SHP77 treated with DMSO at 0.1 percent for 48 hours (cell line): ENCODE measurements at places on chromosomes 12 and 14.

DNA sequence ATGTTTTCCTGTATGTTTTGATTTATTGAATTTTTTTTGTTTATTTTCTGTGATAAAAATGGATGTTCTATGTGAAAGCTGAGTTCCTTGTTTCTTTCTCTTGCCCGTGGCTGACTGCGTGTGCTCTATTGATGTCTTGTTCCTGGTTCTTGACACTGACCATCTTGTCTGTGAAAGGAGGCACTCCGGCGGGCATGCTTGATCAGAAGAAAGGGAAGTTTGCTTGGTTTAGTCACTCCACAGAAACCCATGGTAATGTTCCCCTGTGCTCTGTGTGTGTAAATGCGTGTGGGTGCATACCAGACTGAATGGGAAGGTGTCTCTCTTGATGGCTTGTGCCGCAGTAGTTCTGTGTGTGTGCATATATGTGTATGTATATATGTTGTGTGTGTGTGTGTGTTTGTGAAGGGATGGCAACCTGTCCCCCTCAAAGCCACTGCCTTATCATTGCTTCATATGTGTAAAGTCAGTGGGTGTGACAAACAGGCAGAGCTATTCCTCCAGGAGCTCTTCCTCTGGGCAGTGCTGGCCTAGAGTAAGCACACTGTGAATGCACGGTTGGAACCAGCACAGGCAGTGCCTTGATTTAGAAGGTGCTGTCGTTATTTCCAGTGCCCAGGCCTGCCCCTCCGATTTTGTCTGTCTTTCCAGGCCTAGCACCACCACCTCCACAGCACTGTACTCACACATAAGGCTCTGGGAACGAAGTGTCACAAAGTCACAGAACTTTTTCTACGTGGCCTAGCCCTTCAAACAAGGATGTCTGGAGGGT is 247.3 kb upstream of the FKBP4 start:
- no peak for DNase-seq

GRCh38 chr12:12759234-12759915 is 26.1 kb upstream of the APOLD1 start:
- DNase-seq = no peak

- no peak for DNase-seq
Measured at GRCh38 chr12:41801261-41801660, 343.4 kb downstream of the GXYLT1 start.

DNA sequence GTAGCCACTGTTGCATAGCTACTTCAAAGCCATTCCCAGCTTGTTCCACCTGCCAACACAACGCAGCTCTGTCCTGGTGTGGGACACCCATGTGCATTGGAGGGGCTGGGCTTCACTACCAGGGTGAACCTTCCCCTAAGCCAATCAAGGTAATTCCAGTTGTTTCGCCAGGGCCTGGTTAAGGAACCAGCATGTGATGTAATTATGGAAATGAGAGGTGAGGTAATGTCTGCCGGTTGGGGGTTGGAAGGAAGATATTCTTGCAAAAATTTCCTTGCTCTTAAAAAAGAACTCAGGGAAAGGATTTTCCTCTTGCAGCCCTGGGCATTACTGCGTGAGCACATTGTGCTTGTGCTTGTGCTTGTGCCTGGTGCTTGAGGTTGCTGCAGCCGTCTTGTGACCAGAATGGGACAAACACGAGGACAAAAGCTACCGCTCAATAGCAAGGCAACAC is 14.9 kb downstream of the TUBA1C start:
- DNase-seq = no peak

DNA sequence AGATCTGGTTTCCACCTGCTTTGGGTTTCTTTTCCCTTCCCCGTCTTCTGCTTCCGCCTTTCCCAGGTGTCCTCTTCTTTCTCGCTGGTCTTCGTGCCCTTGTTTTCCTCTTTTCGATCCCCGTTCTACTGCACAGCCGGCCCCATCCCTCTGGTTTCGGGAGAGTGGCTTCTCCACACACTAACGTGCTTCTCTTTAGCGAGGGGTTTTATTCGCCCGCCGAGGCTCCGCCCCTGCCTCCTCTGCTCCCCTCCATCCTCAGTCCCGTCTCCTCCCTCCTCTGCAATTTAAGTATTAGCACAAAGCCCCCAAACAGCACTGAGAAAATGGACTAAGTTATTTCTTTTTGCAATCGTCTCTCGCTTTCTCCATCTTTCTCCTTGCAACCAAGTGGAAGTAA is at the start of gene SLC7A8:
Gene SLC7A8, minus strand, starts transcription at position 182 of the 400 bp plus-strand sequence. CDS start 746 bp downstream, outside the sequence.
- DNase-seq = no peak

- DNase-seq = no peak
Measured at GRCh38 chr14:58772794-58773620, 135.2 kb downstream of the DACT1 start.

- no peak for DNase-seq
Measured at GRCh38 chr12:1662761-1663439, 28.0 kb upstream of the ADIPOR2 start.

- DNase-seq = no peak
Measured at GRCh38 chr14:71119075-71119474, 211.8 kb downstream of the PCNX1 start.

DNA sequence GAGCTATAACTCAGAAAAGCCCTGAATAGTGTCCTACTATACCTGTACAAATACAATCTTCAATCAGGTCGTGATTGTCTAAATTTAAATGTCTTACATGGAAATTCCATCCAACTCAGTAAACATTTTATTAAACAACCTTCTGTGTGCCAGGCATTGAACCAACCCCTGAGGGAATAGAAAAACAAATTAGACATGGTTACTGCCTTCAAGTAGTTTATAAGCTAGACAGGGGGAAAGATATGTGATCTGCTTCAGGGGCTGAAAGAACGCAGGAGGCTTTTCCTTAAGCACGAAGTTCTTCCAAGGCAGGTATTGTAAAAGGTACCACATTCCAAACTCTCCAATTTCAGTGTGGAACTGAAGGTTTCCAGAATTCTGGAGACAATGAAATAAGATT is 39.7 kb upstream of the STAB2 start:
- DNase-seq = no peak

GRCh38 chr12:79747274-79747673 is 56.5 kb upstream of the PAWR start:
- DNase-seq = no peak

- no peak for DNase-seq
Measured at GRCh38 chr12:93880853-93881522, 203.8 kb downstream of the CRADD start.

DNA sequence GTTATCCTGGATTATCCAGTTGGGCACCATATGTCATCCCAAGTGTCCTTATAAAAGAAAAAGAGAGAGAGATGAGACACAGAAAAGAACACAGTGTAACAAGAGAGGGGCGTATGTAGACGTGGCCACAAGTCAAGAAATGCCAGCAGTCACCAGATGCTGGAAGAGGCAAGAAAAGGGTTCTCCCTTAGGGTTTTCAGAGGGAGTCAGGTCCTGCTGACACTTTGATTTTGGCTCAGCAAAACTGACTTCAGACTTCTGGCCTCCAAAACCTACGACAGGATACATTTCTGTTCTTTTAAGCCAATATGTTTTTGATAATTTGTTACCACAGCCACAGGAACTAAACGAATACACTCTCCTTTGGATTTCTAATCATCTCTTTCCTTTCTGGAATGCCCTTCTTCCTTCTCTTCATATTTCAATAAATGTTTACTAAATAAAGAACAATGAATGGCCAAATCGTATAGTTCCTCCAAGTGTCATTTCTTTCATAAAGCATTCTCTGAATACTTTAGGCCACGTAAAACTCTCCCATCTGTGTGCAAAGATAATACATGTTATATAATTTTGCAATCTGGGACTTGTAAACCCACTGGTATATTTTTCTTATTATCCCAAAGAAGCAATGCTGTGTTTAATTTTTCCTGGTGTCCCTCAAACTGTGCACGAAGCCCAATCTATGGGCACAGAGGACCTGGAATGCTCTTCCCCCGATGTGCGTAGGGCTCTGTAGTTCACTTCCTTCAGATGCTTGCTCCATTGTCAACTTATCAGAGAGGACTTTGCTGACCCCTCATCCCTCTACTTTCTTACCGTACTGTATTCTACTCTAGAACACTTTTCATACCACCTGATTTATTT is 303.6 kb downstream of the CEP128 start:
- no peak for DNase-seq

DNA sequence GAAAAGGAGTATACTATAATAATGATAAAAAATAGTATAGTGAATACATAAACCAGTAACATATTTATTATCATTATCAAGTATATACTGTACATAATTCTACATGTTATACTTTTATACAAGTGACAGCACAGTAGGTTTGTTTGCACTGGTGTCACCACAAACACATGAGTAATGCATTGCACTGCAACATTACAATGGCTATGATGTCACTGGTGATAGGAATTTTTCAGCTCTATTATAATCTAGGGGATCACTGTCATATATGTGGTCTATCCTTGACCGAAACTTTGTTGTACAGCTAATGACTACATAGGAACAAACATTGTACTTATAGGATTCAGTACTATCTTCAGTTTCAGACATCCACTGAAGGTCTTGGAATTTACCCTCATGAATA is 165.8 kb upstream of the SYT1 start:
- DNase-seq = no peak
